ENCODE measurements at places on chromosomes 7 and 10.

DNA sequence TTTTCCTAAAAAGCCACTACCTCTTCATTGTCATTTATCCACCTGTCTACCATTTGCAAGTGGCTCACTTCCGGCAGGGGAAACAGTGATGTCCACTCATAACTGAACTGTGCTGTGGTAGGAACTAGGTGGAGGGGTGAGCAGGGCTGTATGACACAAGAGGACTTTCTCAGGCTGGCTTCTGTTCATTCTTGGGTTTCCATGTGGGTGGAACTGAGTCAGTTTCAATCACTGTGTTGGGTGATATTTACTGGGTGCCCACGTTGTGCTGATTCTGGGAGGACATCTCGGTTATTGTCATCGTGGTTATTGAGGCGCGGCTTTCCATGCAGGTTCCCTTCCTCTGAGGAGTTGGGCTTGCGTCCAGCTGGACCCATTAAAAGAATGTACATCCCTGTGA lies 38.8 kb downstream of the RAMP3 start:
- DNase-seq: no peak

DNA sequence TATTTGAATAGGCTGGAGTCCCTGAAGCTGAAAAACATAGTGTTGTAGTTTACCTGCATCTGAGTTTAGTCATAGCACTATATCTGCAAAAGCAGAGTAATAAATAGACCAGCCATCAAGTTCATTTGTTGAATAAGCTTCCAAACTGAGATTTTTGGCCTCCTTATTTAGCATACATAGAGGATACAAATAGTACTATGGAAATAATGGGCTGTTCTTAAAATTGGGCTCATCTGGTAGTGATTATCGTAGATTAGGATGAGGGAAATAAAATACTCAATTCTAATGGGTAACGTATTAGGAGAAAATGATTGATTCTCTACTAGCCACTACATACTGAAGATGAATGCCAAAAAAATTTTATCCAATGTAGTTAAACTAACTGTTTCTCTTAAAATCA lies 41.4 kb upstream of the TMEM196 start:
- DNase-seq: no peak

GRCh38 chr7:155813546-155814315 lies 1.5 kb upstream of the SHH start:
- DNase-seq: no peak

DNA sequence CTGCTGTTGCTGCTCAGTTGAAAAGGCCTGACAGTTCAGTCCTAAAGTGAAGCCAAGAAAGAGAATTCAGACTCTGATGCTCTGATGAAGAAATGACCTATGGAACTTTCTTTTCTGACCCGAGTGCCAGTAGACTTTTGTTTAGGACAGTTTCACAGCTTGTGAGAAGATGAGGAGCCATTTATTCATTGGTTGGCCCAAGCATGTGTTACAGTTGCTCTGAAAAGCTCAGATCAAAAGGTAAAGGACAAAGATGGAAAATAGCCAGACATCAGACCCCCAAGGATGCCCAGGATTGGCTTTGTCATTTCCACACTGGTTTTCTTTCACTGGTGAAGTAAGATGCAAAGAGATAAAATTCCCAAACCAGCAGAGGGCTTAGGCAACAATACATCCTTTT lies 149.3 kb upstream of the STK17A start:
- no peak for DNase-seq

DNA sequence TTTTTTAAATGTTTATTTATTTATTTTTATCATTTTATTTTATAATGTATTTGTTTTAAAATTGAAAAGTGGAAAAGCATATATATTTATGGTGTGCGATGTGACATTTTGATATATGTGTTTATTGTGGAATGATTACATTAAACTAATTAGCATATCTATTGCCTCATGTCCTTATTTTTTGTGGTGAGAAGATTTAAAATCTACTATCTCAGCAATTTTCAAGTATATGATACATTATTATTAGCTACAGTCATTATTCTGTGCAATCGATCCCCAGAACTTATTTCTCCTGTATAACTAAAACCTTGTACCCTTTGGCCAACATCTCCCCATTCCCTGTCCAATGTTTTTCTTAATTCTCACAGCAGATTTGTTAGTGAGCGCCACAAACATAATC lies 115.6 kb upstream of the SHH start:
- DNase-seq: no peak

GRCh38 chr10:124244256-124244877 lies 151.0 kb upstream of the CHST15 start:
- DNase-seq: peak; percentile 46

Measured in ascending aorta (tissue), 2 donors.